ENCODE measurements at places on chromosomes 7 and 10.
A peak's percentile ranks its signal among the peaks of the same experiment; 100 is the strongest.

- DNase-seq: no peak
Measured at GRCh38 chr7:149238051-149238450, 1.4 kb upstream of the ZNF212 start.

GRCh38 chr10:102435529-102436233 lies 3.3 kb upstream of the CUEDC2 start:
- no peak for DNase-seq

DNA sequence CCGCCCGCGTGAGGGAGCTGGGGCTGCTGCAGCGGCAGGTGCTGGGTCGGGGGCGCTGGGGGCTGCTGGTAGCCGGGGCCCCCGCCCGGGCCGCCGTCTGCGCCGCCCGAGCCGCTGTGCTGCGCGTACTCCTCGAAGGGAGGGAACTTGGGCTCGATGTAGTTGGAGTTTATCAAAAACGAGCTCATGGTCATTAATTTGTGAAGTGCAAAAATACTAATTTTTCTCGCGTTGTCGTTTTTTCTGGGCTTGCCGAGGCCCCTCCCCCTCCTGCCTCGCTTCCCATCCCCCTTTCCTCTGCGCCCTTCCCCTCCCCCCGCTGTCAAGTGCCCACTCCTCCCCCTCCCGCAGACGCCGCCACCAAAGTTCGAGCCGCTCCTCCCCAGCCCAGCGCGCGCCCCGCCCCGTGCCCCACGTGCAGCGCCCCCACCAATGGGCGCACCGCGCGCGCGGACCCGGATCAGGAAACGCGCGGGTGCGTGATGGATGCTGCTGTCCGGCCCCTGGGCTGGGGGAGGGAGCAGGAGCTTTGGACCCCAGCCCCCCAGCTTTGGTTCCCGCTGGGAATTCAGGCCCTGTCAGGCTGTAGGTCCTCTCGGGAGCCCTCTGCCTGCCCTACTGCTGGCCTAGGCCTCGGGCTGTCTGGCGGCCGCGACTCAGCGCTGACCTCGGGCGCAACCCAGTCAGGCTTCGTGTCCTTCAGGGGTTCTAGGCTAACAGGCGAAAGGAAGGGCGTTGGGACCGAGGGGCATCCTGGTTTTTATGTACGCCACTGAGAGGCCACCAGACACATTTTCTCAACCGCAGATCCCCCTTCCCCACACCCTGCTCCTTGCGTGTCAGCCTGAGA lies at the start of gene HOXA4:
Gene HOXA4 (minus strand): TSS at position 218 of the 850 bp plus-strand sequence. CDS start 24 bp downstream, at position 194.
- no peak for DNase-seq

DNA sequence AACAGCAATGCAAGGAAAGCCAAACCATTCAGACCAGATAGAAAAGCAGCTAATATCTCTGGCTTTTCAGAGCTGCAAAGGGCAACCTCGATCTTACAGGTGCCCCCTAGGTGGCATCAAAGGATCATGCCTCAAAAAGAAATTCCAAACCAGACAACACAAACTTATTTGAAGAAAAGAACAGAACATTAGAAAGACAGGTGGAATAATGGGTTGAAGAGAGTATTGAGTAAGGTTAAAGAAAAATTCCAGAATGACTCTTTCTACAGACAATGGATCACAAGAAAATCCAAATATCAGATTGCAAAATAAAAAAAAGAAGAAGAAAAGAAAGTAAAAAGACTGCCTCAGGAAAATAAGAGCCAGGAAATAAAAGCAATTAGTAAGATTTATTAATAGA lies 213.7 kb downstream of the ELMO1 start:
- DNase-seq: no peak

DNA sequence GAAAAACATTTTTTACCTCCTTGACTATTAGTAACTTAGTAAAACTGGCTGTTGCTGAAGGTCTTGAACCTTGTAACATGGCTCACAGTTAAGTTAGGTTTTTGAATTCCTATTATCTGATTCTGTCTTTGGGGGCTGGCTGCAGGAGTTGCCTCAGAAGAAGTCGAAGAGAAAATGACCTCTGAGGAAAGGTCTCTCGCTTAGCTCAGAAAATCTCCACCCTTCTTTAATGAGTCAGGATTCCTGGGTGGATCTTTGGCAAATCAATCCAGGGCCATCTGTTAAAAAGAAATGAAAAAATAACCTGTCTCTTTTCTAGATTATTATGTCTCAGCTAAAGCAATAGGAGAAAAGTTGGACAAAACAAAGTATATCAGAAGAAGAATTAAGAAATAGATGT lies 267.8 kb upstream of the SEMA3C start:
- no peak for DNase-seq

DNA sequence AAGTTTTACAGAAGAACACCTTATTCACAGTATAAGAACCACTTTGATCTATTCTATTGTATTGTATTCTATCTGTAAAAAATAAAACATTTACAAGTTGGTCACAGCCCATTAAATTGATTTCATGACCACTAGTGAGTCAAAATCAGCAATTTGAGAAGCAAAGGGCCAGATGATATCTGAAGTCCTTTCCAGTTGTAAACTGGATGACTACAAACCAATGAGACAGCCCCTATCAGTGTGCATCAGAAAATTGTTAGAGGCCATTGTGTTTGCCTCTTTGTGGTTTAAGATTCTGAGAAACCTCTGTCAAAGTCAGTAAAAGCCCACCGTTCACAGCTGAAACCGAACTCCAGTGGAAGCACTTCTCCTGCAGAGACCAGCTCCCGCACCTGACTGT lies 54.8 kb downstream of the TBXAS1 start:
- DNase-seq: no peak

DNA sequence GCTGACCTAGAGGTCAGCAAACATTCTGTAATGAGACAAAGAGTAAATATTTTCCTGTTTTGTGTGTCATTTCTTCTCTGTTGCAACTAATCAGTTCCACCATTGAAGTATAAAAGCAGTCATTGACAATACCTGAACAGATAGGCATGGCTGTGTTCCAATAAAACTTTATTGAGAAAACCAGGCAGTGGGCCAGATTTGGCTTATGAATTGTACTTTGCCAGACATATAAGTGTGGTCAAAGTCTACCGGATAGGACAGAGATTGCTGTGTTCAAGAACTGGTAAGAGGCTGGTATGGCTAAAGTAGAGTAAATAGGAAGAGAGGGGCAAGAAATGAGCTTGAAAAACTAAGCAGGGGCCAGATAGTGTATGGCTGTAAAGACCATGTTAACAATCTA lies 38.3 kb upstream of the TAC1 start:
- DNase-seq: no peak

DNA sequence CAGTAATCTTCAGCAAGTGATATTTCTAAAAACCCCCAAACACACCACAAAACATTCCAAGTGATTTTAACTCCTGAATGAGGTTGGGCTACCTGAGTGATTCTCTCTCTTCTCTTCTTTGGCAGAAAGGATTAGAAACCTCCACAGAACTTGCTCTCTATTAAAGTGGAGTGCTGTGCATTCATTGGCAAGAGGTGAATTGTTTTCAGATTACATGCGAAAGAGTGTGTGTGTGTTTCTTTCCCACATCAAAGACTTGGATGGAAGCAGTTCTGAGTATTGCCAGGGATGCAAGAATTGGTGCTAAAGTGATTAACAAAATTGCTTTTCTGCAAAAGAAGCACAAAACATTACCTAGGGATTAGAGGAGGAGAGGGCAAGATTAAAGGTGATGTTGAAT lies 13.1 kb upstream of the FBXW4 start:
- no peak for DNase-seq

DNA sequence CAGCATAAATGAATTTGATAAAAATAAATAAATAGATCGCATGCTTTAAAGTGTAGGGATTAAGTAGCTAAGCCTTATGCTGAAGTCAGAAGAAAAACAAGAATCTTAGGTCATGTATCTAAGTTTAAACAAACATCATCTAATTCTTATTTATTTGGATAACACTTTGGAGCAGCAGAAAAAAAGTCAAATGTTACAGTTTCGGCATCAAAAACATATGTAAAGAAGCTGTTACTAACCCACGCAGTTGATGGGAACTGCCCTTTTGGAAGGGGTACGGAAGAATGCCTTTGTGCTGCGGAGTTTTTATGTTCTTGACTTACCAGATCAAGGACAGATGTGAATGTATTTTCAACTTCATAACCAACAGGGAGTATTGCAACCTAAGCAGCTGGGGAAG lies 37.3 kb upstream of the HABP2 start:
- DNase-seq: no peak

DNA sequence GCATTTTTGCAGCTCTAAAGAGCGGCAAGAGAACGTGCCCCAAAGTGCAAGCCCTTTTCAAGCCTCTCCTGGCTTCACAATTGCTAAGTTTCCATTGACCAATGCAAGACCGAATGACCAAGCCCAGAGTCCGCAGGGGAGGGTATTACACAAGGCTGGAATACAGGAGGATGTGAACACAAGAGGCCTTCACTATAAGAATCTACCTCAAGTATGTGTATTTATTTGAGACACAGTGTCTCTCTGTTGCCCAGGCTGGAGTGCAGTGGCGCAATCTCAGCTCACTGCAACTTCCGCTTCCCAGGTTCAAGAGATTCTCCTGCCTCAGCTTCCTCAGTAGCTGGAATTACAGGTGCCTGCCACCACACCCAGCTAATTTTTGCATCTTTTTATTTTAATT lies 22.2 kb upstream of the TPST1 start:
- DNase-seq: no peak

DNA sequence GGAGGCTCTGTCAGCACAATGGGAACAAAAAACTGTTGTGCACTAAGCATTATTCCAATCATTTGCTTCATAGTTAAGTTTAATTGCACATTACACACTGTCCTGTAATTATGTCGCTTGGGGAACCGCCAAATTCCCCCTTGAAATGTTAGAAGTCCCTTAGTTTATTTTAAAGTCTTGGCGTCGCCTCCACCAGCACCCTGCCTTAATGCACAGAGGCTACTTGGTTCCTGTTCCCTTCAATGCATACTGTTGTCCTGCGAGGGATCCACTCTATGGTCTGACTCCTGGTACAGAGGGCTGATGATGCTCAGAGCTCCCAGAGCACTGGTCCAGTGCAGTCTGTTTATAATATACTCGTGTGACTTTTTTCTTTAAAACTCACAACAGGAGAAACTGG lies 330.7 kb downstream of the ELMO1 start:
- DNase-seq: no peak

- DNase-seq: no peak
Measured at GRCh38 chr10:117617659-117618058, 75.1 kb downstream of the EMX2 start.

- DNase-seq: peak; percentile 88
Measured at GRCh38 chr10:11165591-11166543, 148.2 kb downstream of the CELF2 start.

GRCh38 chr10:61901829-61902444 lies 438 bp downstream of the ARID5B start:
- no peak for DNase-seq

- DNase-seq: no peak
Measured at GRCh38 chr10:87626422-87626892, 33.2 kb upstream of the PAPSS2 start.

GRCh38 chr7:107703219-107703618 lies 40.7 kb upstream of the CBLL1 start:
- no peak for DNase-seq

DNA sequence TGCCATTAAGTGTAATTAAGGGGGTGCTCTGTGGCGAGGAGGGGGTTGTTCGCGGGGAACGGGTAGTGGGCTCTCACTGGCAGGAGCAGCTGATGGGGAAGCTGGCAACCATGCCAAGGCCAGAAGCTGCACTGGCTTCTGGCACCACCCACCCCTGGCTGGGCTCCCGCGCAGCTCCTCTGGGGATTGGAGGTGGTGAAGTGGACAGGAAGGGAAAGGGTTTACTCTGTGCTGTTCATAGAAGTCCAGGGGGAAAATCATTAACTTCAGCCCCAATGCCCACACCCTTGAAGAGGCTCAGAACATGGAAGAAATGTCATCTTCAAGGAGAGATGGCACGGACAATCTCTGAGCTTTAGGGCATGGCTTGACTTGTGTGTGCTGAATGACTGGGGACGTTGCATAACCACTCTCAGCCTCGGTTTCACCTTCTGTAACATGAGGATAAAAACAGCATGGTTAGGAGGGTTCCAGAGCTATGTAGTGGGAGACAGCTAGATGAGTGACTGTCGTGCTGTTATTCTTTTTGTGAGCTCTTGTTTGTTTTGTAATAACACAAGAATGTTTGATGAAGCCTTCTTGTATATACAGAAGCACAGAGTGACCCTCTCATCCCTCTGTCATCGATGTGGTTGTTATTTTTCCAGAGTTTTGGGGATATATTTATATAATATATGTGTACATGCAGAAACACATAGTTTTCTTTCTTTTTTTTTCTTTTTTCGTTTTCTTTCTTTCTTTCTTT lies 29.9 kb downstream of the KAZALD1 start:
- no peak for DNase-seq

DNA sequence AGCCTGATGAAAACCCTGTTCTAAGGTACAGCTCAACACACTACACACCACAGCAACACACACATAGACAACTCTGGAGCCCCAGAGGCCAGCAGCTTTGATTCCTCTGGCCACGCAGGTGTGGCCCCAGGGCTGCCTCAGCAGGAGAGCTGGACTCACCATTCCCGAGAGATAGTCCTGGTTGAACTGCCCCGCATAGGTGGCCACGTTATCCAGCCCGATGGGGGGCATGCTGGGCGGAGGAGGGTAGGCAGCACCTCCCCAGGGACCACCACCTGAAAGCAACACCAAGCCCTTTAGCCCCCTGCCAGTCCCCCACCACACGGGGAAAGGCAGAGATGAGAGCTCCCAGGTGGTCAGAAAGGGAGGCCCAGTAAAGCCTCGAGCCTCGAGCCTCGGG lies 34.7 kb downstream of the ANXA11 start:
- no peak for DNase-seq

GRCh38 chr7:54543051-54543488 lies 895 bp downstream of the VSTM2A start:
- no peak for DNase-seq

- DNase-seq: no peak
Measured at GRCh38 chr10:60942788-60943315, 1.1 kb downstream of the RHOBTB1 start.

GRCh38 chr7:12647364-12648219 lies 39.8 kb upstream of the ARL4A start:
- DNase-seq: no peak

- DNase-seq: no peak
Measured at GRCh38 chr7:100752994-100753393, 19.6 kb downstream of the ZAN start.

- DNase-seq: no peak
Measured at GRCh38 chr10:121804460-121804859, 123.4 kb downstream of the ATE1 start.

All from GM12864 (cell line).